K562 (cell line): ENCODE measurements at places on chromosomes 1 and 21. TPM values are rescaled to one million over a fixed set of nuclear protein-coding genes. Genes with fewer than 3 reads are reported as not detected.

TSSK3 gene
- 2.3 and 3.3 TPM in 2 replicates for total RNA-seq

DNA sequence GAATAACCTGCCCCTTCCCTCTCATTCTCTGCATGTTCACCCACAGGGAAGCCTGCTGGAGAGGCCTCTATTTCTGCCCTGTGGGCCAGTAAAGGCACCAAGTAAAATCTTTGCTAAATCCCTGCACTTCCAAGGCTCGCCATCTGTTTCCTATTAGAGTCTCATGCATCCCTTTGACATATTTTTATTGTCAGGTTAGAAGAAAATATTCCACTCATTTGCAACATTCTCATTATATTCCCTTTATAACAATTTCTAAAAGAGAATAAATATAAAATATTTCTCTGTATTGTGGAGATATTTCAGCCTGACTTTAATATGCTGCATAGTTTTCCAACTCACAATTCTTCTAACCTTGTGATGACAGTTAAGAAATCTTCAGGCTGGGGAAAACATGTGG, 340.4 kb upstream of the VAMP3 start:
- DNase-seq, result no peak

DNA sequence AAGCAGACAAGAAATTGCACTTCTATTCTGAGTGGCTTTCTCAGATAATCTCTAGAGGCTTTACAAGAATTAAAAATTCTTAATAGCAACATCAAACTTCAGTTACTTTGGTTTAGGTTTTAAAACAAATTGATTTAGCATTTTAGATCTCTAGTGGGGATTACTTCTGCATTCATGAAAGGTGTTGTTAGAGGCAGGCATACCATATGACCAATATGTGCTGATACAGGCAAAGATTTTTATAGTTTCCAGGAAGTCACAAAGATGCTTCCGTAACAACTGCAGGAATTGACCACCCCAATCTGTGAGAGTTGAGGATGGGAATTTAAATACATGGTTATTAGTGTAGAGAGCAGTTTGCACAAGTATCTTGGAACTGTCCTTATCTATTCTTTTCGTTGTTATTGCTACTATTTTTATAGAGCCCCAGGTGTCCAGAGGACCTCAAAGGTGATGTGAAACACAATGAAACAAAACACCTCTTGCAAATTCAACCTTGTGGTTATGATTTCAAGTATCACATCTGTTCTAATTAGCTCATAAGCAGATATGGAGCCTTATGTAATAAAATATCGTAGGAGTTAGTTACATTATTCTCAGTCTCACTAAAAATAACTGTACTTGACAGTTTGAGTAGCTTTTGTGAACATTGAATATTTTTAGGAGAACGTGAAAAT, 512.7 kb upstream of the ADGRL4 start:
- no peak for DNase-seq

DNA sequence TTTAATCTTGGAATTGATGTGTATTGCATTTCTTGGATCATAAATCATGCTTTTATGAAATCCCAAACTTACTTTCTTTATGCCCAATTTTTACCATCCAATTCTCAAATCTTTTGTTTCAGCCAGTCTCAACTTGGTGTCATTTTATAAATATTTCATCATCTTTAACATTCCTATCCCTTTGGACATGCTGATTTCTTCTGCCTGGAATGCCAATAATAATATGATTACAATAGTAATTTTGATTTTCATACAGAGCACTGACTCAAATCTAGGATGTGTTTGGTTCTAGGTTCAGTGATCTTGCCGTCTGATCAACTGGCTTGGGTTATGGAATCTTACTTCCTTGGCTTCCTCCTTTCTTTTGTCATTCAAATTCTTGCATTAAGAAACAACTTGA, 12.8 kb downstream of the RRP15 start:
- DNase-seq, result no peak
